ENCODE measurements at places on chromosomes 5 and 9.

DNA sequence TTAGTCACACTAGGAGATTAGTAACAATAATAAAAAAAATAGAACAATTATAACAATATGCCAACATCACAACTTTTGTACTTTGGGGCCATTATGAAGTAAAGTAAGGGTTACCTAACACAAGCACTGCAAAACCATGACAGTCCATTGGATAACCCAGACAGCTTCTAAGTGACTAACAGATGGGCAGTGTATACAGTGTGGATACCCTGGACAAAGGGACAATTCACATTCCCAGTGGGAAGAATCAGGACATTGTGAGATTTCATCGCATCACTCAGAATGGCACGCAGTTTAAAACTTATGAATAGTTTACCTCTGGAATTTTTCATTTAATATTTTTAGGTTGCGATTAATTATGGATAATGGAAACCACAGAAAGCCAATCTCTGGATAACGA is 45.6 kb upstream of the JADE2 start:
- DNase-seq = no peak

DNA sequence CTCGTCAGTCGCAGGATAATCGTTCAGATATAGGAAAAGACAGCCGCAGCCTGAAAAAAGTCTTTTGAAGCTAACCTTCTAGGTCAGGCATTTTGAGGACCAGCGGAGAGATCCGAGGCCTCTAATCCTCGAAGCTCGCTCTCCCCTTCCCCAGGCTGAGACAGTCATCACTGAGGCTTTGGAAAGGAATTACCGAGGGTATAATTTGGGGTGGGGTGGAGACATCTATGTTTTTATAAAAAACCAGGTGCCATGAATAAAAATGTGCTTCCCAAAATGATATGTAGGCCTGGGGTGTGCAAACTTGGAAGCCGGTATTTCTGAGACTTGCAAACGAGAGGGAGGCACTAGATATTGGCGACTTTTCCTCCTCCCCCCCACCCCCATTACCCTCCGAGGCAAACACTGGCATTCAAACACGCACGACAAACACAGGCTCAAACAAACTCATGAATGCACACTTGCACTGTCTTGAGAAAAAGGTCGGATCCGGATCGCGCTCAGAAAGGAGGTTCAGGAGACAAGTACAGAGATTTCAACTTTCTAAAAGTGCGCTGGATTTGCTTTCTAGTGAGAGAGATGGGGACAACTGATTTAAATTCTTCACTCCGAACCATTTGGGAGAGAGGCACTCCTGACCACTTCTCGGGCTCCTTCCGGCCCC is 935 bp upstream of the MSX2 start:
- DNase-seq = no peak

DNA sequence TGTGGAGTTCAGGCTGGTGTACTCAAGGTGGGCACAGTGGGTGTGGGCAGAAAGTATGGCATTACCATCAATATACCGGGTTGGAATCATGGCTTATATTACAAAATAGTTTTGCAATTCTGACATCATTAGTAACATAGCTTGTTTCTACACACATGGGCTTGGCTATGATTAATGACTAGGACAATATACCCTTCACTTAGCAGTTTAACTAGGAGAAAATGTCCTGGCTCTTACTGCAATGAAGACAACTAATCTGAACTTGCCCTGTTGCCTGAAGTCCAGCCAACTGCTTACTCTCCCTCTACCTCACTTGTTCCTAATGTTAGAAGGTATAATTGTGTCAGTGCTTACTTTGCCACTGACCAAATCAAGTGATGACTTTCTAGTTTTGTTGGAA is 612.5 kb downstream of the EFNA5 start:
- no peak for DNase-seq

DNA sequence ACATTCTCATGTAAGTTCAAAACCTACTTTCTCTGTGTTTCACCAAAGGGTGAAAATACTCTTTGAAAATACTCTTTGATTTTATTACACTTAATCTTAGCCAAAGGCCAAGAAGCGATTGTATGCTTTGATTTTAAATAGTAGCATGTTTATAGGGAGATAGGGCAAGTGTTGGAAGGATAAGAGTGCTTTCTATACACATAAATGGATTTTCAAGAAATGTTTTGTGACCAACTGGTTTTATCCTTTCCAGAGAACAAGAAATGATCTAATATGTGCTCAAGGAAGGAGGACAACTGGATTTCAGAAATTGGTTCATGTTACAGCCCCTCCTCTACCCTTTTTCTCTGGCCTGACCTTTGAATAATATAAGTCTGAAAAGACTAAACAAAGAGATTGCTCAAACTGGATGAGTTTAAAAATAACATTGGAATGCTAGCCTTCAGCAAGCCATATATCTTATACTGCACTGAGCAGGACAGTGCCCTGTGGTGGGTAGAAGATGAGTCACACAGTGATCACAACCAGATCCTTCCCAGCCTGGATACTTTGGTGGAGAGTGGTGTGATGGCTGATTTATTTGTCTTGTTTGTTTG is 13.1 kb downstream of the PALM2AKAP2 start:
- no peak for DNase-seq

GRCh38 chr5:174533751-174534241 is 190.6 kb upstream of the MSX2 start:
- DNase-seq = no peak

GRCh38 chr5:148909040-148909439 is 82.6 kb downstream of the ADRB2 start:
- DNase-seq = no peak

- DNase-seq = no peak
These were observed 88.7 kb downstream of the NXNL2 start for GRCh38 chr9:88623698-88624097.

- DNase-seq = no peak
These were observed 122.3 kb upstream of the IL12B start for GRCh38 chr5:159452480-159453167.

DNA sequence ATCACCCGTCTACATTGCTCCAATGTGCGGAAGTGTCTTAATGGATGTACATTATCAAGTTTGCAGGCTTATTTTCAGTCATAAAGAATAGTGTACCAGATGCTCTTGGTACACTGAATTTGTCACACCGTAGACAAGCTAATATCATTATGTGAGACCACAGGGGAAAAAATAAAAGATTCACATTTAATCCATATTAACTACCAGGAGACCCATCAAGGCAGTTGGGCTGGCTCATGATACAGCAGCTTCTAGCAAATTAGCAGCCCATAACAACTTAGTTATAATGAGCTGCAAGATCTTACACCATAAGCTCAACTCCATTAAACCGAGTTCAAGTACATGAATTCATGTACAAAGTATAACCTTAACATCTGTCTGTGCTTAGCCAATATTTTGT is 324.9 kb downstream of the CTNND2 start:
- no peak for DNase-seq

DNA sequence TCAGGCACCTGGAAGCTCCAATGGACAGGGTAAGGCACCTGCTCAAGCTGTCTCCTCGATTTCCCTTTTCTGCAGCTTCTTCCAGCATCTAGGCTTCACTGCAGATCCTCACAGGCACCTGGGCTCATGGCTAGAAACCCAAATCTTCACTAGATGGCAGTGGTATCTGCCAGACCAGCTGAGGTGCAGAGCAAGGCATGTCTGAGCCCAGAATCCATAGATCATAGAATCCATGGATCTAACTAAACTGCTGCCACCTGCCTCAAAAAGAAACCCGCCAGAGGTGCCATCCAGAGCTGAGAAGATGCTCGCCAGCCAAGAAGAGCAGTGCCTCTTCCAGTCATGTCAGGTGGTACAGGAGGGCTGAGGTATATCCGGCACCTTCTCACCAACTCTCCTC is 6.9 kb downstream of the SHC3 start:
- DNase-seq = no peak

- no peak for DNase-seq
These were observed 14.3 kb downstream of the ATPSCKMT start for GRCh38 chr5:10235350-10235749.

DNA sequence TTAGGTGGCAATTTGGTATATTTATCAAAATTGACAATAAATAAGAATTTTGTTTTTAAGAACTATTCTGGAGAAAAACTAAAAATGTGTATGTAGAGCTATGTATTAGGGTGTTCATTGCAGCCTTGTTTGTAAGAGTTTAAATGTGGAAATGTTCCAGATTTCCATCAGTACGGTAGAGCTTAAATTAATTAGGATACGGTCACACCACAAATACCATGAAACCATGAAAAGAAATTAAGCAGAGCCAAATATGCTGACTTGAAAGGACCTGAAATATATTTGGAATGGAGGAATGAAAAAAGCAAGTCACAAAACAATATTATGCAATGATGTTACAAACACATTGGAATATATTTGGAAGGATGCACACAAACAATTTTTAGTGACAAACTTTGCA is 64.6 kb downstream of the ACTBL2 start:
- DNase-seq = no peak

All from colonic mucosa (tissue), 4 donors.